ENCODE measurements at places on chromosomes 2 and 18. TPM values are rescaled to one million over a fixed set of nuclear protein-coding genes. Genes with fewer than 3 reads are reported as not detected.

- DNase-seq, result no peak
Observed at GRCh38 chr2:13676269-13676668, 956.2 kb upstream of the LRATD1 start.

DNA sequence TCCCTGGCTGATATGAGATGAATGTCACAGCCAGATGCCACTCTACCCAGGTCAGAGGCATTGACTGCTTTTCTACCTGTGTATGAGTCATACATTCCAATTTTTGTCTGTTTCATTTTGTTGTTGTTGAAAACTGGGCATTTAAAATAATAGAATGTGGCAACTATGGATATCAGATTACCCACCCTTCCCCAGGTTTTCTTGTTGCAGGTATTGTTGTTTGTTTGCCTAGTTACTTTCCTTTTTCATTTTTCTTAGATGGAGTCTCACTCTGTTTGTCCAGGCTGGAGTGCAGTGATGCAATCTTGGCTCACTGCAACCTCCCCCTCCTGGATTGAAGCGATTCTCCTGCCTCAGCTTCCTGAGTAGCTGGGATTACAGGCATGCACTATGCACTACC lies 70.2 kb downstream of the LRRC30 start:
- DNase-seq, result no peak

GRCh38 chr18:11818486-11819203 lies 32.6 kb upstream of the CHMP1B start:
- DNase-seq, result no peak

- DNase-seq, result no peak
Observed at GRCh38 chr2:215411941-215412743, 23.7 kb downstream of the FN1 start.

The OTOS gene
- 0.73 TPM for total RNA-seq

The LHCGR gene
- total RNA-seq, result not detected

DNA sequence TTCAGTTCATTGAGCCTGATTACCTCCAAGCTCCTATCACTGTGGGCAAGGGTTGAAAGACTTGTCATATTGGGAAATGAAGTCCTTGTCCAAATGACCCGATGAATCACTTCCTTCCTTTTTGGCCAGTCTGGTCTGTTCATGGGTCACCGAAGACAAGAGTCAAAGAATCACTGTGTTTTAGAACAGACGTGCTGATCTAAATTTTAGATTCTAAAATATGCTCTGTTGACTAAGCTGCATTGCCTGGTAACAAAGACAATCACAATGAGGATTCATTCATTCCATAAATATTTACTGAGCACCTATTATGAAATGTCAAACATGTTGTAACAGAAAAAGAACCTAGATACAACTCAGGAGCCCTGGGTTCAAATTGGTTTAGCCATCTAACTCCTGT lies 99.4 kb upstream of the RND3 start:
- DNase-seq, result no peak

GRCh38 chr2:119698246-119698645 lies 19.2 kb downstream of the TMEM177 start:
- DNase-seq, result no peak

- DNase-seq, result no peak
Observed at GRCh38 chr18:79697976-79698375, 18.4 kb downstream of the CTDP1 start.

The B3GNT2 gene
- total RNA-seq, result 15.8 TPM

DNA sequence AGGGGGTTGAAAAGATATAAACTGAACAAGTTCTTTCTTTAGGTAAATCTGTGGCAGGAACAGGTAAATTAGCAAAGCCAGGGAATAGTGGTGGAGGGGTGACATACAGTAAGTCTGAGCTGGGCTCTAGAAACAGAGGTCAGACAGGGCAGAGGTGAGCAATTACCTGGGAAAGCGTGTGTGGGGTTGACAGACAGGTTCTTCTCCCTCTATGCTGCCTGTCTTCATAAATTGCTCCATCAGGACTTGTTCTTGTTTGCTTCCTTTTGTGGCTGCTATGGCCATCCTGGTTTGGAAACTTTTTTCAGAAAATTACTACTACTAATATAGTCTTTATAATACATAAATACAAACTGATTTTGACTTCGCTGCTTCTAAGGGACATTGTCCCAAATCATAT lies 3.4 kb upstream of the ANKRD12 start:
- no peak for DNase-seq

DNA sequence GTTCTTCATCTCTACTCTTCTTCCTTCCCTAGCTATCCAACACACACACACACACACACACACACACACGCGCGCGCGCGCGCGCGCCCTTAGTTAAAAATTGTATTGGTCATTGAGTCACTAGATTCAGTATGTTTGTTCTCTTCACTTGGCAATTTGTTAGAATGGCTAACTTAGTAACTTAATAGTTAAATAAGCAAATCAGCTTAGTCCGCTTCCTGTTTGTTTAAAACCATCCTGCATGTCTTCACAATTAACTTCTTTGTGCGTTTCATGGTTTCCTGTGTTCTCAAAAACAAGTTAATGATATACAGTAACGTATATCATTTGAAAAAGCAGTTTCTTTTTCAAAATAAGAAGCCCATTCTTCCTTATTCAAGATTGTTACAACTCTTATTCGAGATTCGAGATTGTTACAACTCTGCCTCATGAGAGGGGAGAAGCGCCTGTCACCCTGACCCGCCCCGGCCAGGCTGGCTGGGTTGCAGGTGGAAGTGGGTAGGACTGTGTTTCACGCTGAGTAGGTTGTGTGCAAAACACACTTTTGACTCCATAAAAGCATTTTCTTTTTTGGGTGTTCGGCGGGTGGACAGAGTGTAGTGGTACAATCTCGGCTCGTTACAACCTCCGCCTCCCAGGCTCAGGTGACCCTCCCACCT lies 9.5 kb upstream of the CNNM3 start:
- no peak for DNase-seq

GRCh38 chr2:209501579-209501978 lies 77.7 kb downstream of the MAP2 start:
- no peak for DNase-seq

GRCh38 chr2:144522897-144523595 lies 3.1 kb upstream of the ZEB2 start:
- DNase-seq, result peak; percentile 40

DNA sequence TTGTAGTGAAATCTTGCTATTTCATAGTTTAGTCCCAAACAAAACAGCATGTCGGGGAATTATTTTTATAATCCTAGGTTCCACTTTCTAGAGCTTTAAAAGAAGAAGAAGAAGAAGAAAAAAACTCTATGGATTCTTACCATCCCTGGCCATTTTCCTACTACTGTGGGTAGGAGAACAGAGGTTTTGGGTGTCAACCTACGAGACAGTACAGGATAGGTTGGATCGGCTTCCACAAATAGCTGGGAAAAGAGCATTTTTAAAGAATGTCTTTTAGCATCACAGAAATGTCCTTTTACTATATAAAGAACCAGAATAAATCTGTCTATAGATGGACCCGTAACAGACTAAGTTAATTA lies 65.2 kb downstream of the RBMS1 start:
- DNase-seq, result no peak

GRCh38 chr2:197322143-197322542 lies 11.6 kb upstream of the ANKRD44 start:
- DNase-seq, result no peak

DNA sequence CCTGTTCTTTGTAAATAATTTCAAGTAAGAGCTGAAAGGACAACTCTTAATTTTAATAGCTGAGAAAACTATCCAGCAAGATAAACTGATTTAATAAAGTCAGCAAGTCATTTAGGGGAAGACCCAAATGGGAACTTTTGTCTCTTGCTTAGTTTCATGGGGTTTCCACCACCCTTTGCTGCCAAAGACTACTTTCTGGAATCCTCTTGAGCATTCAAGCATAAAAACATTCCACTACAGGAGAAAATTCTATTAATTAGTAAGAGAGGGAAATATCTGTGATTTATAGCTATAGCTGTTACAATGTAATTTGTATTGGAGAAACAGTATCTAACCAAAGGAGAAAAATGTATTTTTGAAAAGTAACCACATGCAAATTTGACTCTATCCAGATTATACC lies 20.6 kb downstream of the EFEMP1 start:
- DNase-seq, result no peak

The DNMT3A gene
- 26.1 TPM for total RNA-seq

GRCh38 chr2:96112501-96113366 lies 3.6 kb downstream of the ADRA2B start:
- no peak for DNase-seq

DNA sequence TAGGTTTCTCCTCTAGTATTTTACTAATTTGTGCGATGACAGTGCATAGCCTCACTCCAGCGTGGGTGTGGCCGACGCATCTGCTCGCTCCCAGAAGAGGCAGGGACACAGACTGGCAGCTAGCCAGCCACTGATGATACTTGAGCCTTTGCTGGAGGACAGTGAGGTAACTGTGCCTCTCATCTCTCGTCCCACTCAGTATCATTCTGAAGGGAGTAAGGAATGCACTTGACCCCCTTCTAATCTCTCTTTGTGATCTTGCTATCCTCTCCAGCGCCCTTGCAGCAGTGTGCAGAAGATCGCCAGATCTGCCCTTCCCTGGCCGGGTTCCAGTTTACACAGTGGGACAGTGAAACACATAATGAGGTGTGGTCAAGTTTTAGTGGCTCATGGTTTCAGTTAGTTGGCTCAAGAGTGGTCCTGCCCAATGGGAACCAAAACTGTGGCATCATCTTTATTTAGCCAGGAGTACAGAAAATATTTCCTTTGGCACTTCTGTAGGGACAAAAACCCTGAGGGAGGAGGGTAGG lies 17.5 kb downstream of the NCAPH start:
- DNase-seq, result peak; percentile 78

GRCh38 chr2:10046931-10047330 lies 3.6 kb downstream of the KLF11 start:
- no peak for DNase-seq

The MEIS1 gene
- 14.7 TPM for total RNA-seq

DNA sequence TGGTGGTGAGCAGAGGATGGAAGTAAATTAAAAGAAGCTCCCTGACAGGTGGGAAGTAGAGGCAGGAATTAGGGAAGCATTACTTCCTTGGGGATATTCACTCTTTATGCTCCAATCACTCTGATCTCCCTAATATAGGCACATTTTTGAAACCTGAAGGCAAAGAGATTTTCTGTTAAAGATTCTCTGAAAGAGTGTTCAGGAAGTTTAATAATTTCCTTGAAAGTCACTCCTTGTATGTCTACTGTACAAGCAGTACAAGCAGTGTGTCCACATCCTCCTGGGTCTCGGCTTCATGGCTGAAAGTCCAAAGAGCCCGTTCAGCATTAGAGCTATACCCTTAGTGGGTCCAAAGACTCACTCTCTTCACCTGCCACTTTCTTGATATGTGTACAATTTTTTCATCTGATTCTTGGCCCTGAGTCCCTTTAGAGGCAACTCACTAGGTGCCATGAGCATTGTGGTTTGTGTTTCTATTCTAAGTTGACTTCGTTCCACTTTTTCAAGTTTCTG lies 60.2 kb downstream of the AAK1 start:
- DNase-seq, result no peak

The CTAGE1 gene
- not detected for total RNA-seq

DNA sequence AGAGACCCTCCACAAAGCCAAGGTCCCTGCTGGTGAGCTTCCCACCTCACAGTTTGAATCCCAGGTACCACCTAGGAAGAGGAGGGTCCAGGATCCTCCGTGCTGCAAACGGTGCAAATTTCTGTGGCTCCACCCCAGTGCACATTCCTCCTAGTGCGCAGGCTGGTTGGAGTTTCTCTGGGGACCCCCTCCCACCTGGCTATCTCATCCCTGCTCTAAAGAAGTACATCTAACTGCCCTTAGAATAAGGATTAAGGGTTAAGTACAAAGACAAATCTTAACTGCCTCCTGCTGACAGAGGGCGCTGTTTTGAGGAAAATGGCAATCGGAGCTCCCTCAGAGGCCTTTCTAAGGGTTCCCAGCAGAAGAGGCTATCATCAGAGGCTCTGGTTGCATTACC lies 109.6 kb upstream of the FSIP2 start:
- DNase-seq, result peak; percentile 21

- no peak for DNase-seq
Observed at GRCh38 chr2:147451902-147452515, 392.8 kb upstream of the ACVR2A start.

The TNFRSF11A gene
- 0.08 TPM for total RNA-seq

- DNase-seq, result no peak
Observed at GRCh38 chr18:72541871-72542332, 2.2 kb downstream of the CBLN2 start.

The FAP gene
- 3.6 TPM for total RNA-seq

GRCh38 chr2:179594268-179595112 lies 266.9 kb downstream of the ZNF385B start:
- no peak for DNase-seq

The ALPG gene
- not detected for total RNA-seq

The POTEJ gene
- total RNA-seq, result not detected
